Head of caudate nucleus (tissue), 42 donors: ENCODE measurements at places on chromosomes 7 and 10.
A peak's percentile ranks its signal among the peaks of the same experiment; 100 is the strongest.

DNA sequence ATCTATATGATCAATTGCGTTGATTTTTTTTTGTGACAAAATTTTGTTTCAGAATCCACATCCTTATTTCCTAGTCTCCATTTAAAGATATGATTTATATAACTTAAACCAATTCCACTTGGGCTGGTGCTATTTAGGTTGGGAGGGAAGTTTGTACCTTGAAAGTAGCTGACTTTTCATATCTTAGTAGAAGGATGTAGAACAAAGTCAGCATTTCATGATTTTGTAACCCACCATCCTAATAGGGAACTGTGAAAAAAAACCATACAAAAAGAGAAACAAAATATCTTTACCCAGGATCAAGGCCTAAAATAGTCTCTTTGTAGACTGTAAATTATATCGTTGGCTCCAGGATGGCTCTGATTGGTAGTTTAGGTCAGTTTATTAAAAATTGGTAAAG, 8.3 kb downstream of the HECTD2 start:
- no peak for DNase-seq

DNA sequence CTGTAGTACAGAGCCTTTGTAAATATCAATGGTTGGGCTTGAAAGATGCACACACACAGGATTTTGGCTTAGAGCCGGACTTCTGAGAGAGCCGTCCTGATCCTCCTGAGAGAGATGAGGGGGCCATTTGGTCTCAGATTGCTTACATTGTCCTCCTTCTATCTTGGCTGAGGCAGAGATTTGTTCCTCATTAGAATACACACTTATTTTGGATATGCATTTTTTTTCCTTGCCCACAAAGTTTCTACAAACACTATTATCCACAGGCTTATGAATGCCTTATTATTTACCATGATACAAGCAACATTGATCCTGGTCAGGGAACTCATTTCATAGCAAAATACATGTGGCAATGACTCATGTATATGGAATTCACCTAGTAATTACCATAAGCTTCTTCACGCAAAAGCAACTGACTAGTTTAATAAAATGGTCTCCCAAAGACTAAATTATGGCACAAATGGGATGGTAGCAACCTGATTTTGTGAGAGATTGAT, 175.3 kb downstream of the MDFIC start:
- no peak for DNase-seq

GRCh38 chr10:25125201-25125611, 49.6 kb upstream of the GPR158 start:
- DNase-seq, result peak; percentile 22

- no peak for DNase-seq
Measured at GRCh38 chr7:90626013-90626412, 29.9 kb downstream of the CDK14 start.

DNA sequence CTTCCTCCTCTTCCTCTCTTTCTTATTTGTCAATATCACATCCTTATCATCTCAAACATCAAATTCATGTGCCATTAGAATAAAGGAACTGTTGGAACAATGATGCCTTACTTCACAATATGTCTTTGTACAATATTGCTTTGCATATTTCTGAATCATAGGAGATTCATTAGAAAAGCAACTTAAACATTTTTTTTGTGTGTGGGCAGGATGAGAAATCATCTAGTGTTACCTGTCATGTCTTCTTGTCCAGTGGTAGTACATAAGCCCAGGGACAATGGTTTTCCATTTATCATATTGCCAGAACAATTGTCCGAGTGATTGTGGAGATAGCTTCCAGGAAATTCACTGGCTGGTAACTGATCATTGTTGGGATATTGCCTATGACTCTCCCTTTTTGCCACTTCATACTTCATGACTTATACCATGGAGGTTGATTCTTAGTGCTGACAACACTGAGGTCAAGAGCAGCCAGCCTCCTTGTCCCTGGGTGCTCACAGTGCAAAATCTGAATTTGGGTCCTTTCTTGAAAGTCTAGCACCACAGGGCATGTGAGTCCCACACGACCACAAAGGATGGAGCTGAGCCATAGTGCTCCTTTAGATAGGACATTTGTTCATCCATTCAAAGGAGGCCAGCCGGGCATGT, 215.0 kb downstream of the MDFIC start:
- DNase-seq, result no peak

GRCh38 chr7:86966916-86967315, 92.5 kb downstream of the ELAPOR2 start:
- no peak for DNase-seq

DNA sequence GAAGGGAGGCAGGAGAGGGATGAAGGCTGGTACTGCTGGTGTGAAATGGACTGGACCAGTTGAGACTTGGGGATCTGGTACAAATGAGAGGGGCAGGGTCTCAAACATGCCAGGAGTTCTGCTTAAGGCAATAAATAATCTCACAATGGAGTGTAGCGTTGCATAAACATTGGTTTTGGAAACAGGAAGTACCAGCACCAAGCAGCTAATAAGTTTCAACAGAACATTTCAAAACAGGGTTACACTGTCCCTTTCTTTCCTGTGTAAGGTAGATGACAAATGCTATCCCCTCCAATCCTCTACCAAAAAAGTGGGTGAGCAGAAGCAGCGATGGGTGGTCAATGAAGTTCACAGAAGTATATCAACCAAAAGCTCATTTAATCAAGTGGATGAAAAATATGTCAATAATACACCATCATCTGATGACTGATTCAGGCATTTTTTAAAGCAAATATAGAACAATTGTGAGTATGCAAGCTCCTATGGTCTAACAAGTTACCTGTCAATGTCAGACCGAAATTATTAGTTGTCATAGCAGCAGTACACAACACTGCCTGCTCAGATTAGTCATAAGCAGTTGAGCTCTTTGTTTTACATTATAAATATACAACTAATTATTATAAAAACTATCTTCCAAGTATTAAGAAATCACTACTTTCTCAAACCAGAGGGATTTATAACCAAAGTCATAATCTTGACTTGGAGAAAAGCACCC, 220.0 kb downstream of the FAM107B start:
- DNase-seq, result no peak

DNA sequence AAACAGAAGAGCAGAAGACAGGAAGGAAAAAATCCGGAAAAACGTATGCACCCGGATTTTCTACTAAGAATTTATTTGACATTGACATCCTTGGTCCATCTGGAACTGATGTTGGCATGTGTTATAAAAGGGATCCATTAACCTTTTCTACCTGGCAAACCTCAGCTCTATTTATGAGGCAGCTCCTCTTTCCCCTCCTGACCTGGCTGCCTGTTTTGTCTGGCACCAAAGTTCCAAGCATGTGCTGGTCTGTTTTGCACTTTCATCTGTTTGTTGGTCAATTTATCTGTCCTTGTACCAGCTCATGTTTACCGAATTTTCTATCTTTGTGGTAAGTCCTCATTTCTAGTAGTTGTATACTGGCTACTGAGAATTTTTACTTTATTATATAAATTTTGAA, 258.0 kb downstream of the TNS3 start:
- no peak for DNase-seq

GRCh38 chr10:18479502-18479901, 171.9 kb downstream of the NSUN6 start:
- no peak for DNase-seq

DNA sequence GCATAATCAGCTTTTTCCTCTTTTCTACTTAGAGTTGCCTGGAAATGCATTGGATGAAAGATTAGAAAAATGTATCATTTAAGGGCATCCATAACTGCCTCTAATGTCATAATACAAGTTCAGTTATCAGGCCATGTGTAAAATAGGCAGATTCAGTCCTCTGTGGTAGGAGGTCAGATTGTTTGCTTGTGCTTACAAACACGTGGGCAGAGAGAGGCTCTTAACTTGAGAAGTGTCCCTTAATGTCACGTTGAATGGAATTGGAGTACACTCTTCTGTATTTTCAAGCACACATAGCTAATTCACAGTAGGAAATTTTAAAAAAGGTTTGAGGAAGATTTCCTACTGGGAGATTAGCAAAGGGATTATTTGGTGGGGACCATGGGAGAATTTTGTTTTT, 359.8 kb upstream of the MTPN start:
- DNase-seq, result no peak

DNA sequence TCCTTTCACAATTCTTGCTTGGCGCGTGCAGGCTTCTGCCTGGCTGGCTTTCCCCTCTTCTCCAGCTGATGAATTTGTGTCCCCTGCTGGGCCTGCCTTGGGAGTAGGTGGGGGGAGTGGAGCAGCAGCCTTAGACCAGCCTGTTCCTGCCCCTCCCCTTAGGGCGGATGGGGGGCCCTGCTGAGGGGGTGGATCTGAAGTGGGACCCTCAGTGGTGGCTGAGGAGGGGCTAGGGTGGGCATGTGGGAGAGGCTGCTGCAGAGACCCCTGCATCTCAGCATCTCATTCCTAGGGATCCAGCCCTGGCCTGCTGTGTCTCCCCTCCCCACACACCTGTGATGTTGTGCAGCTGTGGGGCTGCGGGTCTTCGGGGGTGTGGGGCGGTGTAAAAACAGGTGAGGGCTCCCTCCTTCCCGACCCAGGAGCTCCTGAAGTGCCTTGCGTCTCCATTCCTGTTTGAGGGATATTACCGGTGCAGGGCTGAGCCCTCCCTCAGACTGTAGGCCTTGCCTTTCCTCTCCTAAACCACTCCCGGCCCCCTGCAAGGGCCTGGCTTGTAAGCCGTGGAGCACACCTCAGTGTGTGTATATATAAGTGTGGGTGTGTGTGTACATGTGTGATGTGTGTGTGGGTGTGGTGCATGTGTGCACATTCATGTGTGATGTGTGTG, 24.7 kb downstream of the ADCYAP1R1 start:
- no peak for DNase-seq

GRCh38 chr7:159013181-159013690, 131.4 kb downstream of the VIPR2 start:
- DNase-seq, result no peak

DNA sequence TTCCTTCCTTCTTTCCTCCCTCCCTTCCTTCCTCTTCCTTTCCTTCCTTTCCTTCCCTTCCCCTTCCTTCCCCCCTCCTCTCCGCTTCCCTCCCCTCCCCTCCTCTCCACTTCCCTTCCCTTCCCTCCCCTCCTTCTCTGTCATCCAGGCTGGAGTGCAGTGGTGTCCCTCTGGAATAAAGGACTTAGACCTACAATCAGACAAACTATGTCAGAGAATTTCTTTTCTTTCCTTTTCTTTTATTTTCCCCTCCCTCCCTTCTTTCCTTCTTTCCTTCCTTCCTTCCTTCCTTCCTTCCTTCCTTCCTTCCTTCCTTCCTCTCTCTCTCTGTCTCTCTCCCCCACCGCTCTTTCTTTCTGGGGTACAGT, 242.2 kb downstream of the GATA3 start:
- no peak for DNase-seq

DNA sequence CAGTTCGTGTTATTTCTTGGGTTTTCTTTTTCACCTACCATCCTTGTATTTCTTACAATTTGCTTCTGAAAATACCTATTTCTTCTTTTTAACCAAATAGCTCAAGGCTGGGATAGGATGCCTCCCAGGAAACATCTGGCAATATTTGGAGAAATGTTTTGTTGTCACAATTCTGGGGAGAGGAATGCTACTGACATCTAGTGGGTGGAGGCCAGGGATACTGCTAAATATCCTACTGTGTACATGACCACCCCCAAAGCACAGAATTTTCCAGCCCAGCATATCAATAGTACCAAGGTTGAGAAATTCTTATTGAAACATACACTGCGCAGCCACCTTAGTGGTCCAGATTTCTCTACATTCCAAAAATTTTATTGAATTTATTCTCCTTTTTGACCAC, 55.5 kb downstream of the CNTNAP2 start:
- no peak for DNase-seq

- DNase-seq, result no peak
Measured at GRCh38 chr10:62748386-62748785, 56.1 kb upstream of the ADO start.

DNA sequence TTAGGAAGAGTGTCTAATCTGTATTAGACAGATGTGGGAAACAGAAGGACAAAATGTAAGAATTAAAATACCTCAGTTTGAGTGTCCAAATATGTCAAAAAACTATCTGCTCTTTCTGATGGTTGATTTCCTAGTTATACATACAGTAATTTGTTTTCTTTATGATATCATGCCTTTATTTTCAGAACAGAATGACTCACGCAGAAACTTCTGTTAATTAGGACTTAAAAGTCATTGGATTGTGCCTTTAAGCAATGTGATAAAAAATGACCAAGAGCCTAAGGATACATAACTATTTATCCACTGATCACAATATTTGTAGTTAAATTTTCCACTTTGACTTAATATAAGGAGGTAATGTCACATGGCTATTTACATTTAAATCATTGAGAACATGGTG, 206.7 kb upstream of the PTPRZ1 start:
- no peak for DNase-seq

- no peak for DNase-seq
Measured at GRCh38 chr10:30828164-30828563, 198.6 kb upstream of the LYZL2 start.

- no peak for DNase-seq
Measured at GRCh38 chr10:129883029-129883428, 81.0 kb downstream of the EBF3 start.

DNA sequence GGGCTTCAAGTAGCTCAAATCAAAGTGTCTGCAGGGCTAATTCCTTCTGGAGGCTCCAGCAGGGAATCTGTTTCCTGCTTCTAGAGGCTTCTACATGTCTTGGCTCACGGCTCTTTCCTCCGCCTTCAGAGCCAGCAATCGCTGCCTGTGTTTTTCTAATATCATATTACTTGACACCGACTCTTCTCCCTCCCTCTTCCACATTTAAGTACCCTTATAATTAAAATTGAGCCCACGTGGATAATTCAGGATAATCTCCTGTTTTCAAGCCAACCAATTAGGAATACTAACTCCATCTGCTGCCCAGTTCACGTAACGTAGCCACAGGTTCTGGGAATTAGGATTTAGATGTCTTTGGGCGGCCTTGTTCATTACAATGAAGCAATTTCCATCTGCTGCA, 372.2 kb downstream of the DPP6 start:
- DNase-seq, result no peak

DNA sequence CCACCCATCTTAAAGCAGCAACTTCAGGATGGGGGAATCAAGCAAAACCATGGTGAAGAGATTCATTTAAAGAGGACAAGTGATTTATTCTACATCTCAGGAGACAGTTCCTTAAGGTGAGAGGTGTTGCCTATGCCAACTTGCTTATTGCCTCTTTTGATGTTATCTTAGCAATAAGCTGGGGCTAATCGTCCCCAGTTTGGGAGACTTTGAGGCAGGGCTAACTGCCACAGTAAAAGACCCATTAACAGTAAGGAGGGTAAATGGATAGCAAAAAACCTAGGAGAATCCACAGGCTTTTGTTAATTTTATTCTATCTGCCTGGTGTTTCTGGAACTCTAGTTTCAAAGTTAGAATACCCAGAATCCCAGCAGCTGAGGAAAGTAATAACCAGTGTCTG, 22.1 kb upstream of the HERPUD2 start:
- no peak for DNase-seq
